ENCODE measurements at places on chromosomes 16 and 17.

DNA sequence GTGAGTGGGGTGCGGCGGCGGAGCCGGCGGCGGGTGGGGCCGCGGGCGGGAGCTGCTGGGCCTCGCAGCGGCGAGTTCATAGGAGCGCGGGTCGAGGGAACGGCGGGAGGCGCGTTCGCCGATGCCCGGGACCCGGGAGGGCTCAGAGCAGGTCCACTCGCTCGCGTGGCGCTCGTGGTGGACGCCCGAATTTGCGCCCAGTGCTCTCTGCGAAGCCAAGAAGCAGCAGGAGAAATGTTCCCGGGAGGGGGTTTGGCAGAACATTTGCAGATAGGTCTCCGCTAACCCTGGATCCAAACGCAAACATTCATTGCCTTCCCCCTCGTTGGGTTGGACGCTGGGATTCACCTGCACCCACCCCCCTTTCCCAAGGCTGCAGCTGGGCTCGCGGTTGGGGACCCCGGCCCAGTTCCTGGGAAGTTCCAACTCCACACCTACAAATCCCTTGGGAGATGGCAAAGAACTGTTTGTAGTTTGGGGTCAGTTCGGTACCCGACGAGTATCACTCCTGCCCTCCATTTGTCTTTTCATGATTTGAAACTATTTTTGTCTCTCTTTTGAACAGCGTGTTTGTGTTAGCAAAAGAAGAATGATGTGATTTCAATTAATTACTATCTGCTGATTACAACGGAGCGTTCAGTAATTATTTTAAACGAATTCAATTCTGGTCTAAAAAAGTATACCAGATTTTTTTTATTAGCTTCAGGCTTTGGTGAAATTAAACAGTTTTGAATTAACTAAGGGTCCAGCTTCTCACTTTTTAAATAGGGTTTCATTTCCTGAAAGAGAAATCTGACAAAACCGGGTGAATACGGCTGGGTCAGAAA lies 2.3 kb downstream of the NTN1 start:
- no peak for DNase-seq

- no peak for DNase-seq
Measured at GRCh38 chr16:30096862-30097563, 1.0 kb upstream of the YPEL3 start.

- no peak for DNase-seq
Measured at GRCh38 chr17:7315570-7316235, 543 bp upstream of the GPS2 start.

DNA sequence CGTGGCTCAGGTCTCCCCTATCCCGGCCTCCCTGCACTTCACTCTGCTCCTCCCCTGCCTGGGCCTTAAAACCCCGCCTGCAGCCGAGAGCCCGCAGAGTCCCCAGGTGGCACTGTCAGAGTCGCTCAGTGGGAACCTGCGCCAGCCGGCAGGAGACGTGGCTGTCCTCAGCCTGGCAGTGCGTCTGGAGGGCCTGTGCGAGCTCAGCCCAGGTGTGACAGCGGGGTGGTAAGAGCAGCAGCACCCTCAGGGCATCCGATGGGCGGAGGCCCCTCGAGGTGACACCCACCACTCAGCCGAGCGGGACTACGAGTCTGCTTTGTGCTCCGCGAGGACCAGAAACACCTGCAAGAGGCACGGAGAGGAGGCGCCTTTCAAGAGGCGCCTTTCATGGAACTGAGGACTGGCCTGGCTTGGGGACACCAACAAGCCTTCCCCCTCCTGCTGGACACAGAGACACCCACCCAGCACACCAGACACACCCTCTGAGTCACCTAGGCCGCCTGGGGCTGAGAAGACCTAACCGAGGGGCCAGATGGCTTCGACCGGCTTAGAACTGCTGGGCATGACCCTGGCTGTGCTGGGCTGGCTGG lies at the start of gene CLDN9:
CLDN9 (plus strand) TSS at position 96 of the 593 bp plus-strand sequence; CDS start at position 536, 440 bp downstream.
- peak; percentile 84 for DNase-seq

GRCh38 chr16:54347961-54348360 lies 61.4 kb upstream of the IRX3 start:
- no peak for DNase-seq

DNA sequence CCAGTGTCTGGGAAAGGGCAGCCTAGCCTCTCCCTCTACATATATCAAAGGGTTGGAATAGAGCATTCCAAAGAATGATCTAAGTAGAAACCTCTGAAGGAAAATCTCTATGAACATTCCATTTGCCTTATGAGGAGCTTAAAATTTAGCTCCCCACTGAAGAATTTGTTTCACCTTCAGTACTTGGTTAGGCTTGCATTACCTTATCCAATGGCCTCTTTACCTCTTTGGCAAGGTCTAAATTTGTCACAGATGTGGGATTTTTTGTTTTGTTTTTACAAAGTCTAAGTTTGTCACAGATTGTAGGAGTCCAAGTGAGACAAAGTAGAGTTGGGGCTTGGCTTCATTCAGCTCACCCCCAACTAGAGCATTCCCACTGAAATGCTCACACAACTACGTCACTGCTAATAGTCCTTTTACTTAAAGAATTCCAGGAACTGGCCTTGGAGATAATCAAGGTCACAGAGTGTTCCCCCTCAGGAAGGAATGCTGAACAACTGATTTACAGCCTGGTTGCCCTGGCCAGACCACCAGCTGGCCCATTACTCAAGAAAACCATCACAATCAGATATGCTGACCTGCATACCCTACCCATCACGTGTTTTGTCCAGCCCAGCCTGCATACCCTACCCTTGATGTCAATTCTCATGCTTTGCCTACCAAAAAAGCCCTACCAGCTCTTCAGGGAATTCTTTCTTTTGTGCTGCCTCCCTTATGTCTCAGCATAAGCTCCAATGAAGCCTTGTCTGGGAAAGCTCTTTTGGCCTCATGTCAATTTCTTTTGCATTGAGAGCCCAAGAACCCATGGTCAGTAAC lies 26.5 kb upstream of the PPM1D start:
- DNase-seq = no peak

DNA sequence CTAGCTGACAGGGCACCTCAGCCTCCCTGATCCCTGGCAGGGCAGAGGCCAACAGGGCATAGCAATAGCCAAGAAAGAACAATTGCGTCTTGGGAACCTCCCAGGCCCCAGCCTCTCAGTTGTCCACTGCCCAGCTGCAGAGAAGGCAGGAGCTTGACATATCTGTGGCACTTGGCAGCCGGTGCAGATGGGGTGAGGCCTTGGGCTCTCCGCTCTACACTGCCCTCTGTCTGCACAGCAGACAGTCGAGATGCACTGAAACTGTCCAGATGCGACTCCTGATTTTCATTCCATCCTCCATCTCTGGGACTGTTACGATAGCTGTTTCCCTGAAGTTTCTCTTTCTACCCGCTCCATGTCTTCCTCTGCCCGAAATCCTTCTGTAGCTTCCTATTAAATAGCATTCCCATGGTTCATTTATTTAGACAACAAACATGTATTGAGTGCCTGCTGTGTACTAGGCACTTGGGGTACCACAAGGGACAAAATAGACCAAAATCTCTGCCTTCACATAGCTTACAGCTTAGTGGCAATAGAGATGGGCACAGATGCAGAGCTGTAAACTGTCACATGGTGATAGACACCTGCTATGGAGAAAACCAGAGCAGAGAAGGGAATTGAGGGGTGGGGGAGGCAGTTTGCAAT lies 3.3 kb downstream of the POLR3E start:
- DNase-seq = peak; percentile 19

GRCh38 chr16:11264155-11264832 lies 4.8 kb downstream of the TNP2 start:
- no peak for DNase-seq

- no peak for DNase-seq
Measured at GRCh38 chr16:74503412-74503811, 82.1 kb upstream of the CLEC18B start.

- DNase-seq = no peak
Measured at GRCh38 chr17:56009795-56010651, 143.3 kb upstream of the ANKFN1 start.
